ENCODE measurements at places on chromosomes 5 and 9. TPM values are rescaled to one million over a fixed set of nuclear protein-coding genes. Genes with fewer than 3 reads are reported as not detected.

GRCh38 chr5:14298126-14298847 is 155.1 kb downstream of the TRIO start:
- DNase-seq = no peak

DNA sequence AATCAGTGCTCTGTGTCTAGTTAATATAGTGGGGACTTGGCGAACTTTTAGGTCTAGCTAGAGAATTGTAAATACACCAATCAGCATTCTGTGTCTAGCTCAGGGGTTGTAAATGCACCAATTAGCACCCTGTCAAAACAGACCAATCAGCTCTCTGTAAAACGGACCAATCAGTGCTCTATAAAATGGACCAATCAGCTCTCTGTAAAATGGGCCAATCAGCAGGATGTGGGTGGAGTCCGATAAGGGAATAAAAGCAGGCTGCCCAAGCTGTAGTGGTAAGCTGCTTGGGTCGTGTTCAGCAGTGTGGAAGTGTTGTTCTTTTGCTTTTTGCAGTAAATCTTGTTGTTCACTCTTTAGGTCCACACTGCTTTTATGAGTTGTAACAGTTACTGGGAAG is 3.6 kb upstream of the OTULINL start:
- no peak for DNase-seq

GRCh38 chr5:32589942-32590869 is 4.8 kb downstream of the SUB1 start:
- DNase-seq = peak; percentile 84

- peak; percentile 88 for DNase-seq
These were observed 203.9 kb downstream of the FRMD3 start for GRCh38 chr9:83334320-83334719.

GRCh38 chr5:107032629-107033028 is 638.1 kb downstream of the EFNA5 start:
- DNase-seq = no peak

Gene MBLAC2
- total RNA-seq = 4.5 TPM

DNA sequence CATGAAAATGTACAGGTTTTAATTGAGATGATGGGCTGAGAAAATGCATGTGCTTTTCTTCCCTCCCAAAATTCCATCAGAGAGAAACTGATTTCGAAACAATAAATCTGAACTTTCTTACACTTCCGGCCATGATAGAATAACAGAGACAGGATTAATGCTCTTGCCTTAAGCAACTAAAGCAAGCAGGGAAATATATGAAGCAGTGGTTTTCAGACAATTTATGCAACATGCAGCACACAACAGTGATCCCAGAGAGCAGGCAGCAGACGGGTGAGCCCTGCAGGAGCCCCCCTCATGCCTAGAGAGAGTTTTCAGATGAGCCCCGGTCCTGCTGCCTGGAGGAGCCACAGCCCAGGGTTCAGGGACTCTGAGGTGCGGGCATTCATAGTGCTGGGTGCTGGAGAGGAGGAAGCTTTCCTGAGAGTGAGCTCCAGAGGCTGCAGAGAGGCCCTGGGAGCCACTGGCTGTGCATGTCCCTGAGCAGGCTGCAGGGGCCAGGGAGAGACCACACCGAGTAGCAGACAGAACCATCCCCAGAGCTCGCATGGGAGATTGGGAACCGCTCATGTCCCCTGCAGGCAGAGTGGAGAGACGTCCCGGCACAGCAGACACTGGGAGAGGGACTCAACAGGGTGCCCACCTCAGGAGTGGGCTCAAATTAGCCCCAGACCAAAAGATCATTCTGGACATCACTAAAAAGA is 143.5 kb downstream of the OLFM1 start:
- DNase-seq = peak; percentile 17

Gene SLC36A2
- not detected for total RNA-seq

DNA sequence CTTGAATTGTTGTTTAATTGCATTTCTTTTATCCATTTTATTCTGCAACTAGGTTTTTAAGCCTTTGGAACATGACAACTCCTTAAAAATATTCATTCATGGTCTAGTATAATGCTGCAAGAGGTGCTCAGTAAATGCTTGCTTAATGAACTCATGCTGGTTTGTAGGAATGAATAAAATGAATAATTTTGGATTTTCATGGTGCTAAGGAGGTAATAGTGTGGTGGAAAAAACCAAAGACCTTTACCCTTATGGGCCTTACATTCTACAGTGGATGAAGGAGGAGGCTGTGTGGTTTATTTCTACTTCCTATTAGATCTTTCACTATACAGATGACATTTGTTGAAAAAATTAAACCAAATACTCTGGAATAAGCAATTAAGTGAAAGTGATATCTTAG is 43.4 kb downstream of the LRRTM2 start:
- no peak for DNase-seq

DNA sequence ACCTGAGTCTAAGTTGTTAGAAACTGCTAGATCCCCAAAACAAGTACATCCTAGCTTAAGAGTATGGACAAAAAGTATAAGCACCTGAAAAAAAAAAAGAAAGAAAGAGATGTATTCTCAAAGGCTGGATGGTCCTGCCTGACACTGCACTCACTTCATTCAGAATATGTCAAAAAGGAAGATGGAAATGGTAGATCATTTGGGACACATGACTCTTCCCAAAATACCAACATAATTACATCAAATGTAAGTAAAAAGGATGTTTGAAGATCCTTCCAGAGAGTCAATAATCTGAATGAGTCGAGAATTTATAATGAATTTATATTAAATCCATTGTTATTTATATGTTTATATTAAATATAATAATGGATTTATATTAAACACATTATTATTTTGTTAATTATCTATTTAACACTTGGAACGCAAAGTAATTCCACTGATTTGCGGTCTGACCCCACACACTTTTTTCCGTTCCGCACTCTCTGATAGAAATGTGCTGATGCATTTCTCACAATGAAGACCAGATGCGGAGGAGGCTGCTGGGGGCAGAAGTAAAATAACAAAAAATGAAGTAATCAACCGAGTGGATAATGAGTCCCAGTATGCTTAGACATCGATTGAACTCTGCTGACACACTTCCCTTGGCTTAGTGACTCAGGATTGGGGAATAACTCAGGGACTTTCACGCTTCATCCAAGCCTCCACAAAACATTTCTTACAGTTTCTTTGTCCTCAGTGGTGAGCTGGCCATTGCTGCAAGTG is 201.2 kb downstream of the ADAMTS12 start:
- DNase-seq = no peak

GRCh38 chr9:17623965-17624364 is 45.1 kb downstream of the SH3GL2 start:
- no peak for DNase-seq

Gene INSL4
- total RNA-seq = not detected

- DNase-seq = no peak
These were observed 228.9 kb upstream of the ACTBL2 start for GRCh38 chr5:57711471-57711870.

- no peak for DNase-seq
These were observed 727 bp upstream of the DNAJA1 start for GRCh38 chr9:33024126-33024965.

GRCh38 chr9:2742214-2742613 is 24.9 kb downstream of the KCNV2 start:
- DNase-seq = no peak

DNA sequence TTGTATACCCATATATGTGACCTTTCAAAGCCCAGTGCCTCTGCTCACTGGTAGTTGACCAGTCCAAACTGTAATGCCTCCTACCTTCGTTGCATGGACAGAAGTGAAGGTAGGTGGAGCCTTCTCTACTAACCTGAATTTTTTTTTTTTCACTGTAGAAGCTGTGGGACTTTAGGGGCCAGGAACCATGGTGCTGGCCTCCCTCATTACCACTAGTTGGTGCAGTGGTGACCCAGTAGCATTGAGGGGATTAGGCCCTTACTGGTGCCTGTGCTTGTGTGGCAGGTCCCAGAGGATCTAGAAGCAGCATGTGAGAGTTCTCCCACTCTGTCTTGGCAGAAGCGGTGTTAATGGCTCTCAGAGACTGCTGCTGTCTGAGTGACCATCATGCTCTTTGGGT is 2.3 kb downstream of the RALGPS1 start:
- DNase-seq = no peak

Gene PIGO
- 22.3 TPM for total RNA-seq

DNA sequence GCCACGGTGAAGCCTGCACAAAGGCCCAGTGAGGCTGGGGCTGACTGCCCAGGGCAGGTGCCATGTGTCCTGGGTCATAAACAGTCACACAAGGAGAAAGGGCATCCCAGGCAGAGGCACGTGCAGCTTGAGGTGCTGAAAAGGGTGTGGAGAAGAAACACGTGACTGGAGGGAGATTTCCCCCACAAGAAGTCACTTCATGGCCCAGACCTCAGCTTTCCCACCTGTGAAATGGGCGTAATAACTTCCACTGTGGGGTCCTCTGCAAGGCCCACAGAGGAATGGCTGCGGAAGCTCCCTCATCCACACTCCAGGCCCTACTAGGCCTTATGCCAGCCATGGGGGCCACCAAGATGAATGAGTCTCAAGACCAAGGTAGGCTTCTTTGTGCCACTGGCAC is 20.1 kb upstream of the CPLX2 start:
- no peak for DNase-seq

Gene CCL27
- total RNA-seq = not detected

Gene IGIP
- total RNA-seq = 9.8 TPM

DNA sequence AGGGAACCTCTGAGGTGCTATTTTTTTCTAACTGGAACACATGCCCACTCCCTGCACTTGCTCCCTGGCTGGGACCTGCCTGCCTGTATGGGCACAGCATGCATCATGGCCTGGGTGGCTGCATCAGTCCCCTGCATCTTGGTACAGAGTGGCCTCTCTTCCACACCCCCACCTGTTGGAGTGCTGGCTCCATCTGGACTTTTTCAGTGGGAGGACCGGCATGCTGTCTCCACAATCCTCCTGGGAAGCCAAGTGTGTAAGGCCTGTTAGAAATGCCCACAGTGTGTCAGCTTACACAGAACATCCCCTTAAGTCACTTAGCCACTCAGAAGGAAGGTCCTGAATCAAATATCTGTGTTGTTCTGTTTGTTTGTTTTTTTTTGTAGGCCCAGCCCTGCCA is 102.9 kb downstream of the MARCHF3 start:
- DNase-seq = no peak

DNA sequence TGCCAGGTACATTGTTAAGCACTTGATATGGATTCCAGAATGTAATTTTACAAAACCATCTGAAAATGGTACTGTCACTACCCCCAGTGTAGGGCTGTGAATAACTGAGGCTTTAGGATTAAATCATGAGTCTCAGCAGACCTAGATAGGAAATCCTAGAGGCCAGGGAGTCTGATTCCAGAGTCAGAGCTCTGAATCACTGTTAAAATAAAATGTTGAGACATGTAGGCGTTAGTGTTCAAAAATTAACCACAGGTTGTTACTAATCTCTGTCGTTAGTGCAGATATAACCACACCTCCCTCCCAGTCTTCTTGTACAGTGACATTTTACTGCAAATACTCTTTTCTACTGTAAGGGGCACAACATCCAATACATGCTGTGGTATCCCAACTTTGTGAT is 1828.8 kb downstream of the MAT2B start:
- no peak for DNase-seq

Gene ADAMTS6
- 1.4 TPM for total RNA-seq

GRCh38 chr5:7010591-7010990 is 297.4 kb downstream of the TENT4A start:
- DNase-seq = no peak

GRCh38 chr5:60883229-60883628 is 39.2 kb upstream of the ELOVL7 start:
- DNase-seq = no peak

DNA sequence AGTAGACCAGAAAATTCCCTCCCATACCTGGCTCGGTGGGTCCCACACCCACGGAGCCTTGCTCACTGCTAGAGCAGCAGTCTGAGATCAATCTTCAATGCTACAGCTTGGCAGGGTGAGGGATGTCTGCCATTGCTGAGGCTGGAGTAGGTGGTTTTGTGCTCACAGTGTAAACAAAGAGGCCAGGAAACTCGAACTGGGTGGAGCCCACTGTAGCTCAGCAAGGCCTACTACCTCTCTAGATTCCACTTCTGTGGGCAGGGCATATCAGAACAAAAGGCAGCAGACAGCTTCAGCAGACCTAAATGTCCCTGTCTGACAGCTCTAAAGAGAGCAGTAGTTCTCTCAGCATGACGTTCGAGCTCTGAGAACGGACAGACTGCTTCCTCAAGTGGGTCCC is 5.6 kb upstream of the GZMA start:
- DNase-seq = no peak

Gene IER5L
- total RNA-seq = 8.0 TPM

Gene ACO1
- 50.4 TPM for total RNA-seq

DNA sequence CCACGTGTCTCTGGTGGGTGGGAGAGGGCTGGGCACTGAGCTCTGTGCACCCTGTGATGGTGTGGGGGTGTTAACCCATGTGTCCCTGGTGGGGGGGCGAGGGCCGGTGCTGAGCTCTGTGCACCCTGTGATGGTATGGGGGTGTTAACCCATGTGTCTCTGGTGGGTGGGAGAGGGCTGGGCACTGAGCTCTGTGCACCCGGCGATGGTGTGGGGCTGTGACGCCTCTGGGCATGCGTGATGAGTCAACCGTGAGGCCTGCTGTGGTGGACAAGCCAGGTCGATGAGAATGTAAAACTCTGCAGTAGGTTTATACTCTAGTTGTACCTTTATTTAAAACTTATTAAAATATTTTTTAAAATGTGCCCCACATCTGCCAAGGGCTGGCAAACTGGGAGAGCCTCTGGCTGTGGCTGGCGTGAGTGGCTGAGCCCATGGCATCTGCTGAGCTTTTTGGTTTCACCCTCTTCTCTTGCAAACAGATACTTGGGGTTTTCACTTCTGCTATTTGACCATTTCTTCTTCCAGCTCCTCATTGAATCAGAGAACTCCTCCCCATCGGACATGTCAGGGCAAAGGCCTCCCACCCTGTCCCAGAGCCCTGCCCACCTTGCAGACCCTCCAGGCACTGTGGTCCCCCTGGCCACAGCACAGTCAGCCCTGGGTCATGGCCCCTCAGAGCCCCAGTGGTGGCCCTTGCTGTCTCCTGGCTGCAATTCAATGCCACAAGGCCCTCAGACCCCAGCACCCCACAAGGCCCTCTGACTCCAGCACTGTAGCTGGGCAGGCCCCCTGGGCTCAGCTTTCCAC is 18.5 kb upstream of the EXOC3 start:
- DNase-seq = no peak

Gene PCDHGB4
- total RNA-seq = 5.3 TPM

Gene ORM1
- total RNA-seq = 2.8 TPM

DNA sequence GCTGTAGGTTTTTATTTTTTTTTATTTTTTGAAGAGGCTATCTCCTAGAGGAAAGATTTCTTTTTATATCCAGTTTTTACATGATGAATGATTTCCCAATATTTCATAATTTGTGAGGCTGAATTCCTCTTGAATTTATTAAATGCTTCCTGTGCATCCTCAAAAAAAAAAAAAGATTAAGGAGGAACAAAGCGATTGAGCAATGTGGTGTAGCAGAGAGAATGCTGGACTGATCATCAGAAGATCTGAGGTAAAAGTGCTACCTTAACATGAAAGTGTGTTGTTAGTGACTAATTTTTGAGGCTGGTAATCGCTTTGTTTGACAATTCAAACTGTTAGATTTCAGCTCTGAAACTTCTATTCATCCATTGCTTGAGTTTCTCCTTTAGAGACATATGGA is 125.1 kb downstream of the ESM1 start:
- DNase-seq = no peak
